NCI-H524 treated with DMSO at 0.1 percent for 48 hours (cell line): ENCODE measurements at places on chromosomes 16 and 17.

DNA sequence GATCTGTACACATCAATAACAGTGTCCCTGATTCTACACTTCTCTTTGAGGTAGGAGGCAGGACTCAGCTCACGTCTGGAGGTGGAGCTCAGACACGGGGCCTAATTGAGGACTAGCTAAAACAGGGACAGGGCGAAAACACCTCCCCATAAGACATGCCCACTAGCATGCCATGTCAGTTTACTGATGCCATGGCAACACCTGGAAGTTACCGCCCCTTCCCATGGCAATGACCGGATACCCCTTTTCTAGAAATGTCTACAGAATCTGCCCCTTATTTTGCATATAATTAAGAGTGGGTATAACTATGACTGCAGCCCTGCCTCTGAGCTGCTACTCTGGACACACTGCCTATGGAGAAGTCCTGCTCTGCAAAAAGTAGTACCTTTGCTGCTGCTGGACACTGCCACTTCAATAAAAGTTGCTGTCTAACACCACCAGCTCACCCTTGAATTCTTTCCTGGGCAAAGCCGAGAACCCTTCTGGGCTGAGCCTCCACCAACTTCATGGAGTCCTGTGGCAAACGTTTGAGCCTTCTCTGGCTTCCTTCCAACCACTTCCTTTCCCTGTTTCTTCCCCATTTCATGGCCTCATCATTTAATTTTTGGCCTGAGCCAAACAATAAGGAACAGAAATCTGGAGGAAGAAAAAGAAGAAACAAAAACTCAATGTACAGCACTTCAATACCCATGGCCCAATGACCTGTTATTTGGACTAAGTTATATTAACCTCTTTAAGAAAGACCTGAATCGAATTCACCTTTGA is 21.0 kb downstream of the PHB1 start:
- DNase-seq = no peak

- no peak for DNase-seq
Observed at GRCh38 chr16:70598937-70599503, 47.3 kb upstream of the IL34 start.

GRCh38 chr17:78300962-78301820 is 58.7 kb downstream of the SOCS3 start:
- no peak for DNase-seq

DNA sequence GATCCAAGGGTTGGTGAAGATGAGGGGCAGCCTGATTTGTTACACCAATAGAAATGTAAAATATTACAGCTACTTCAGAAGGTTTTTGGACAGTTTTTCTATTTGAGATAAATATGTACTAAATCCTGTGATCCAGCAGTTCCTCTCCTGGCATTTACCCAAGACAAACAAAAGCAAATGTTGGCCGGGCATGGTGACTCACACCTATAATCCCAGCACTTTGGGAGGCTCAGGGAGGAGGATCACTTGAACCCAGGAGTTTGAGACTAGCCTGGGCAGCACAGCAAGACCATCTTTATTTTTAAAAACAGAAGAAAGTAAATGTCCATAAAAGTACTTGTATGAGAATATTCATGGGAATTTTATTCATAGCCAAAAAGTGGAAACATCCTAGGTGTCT is 64.8 kb upstream of the MRC2 start:
- DNase-seq = no peak

DNA sequence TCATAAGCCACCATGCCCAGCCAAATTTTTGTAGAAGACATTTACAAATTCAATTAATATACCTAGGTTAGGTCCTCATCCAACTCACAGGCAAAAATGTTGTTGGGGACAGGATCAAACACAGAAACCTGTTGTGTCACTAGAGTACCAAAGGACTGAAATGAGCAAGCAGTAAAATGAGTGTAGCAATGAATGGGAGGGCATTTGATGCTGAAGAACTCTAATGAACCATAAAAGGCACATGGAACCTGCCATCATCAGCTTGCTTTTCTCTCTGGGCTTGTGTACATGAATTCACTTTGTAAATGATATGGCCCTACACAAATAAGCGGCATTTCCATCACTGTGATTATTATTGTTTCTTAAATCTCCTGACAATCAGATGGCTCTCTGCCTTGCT is 17.8 kb downstream of the USP31 start:
- DNase-seq = no peak

DNA sequence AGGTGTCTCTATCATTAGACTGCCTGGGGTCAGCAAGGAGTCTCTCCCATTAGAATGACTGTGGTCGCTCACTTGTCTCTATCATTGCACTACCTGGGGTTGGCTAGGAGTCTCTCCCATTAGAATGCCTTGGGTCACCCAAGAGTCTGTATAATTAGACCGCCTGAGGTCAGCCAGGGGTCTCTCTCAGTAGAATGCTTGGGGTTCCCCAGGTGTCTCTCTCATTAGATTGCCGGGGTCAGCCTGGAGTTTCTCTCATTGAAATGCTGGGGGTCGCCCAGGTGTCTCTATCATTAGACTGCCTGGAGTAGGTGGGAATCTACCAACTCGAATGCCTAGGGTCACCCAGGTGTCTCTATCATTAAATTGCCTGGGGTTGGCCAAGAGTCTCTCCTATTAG is 2231.6 kb downstream of the TP53TG3F start:
- DNase-seq = no peak

GRCh38 chr17:10226930-10227695 is 28.7 kb upstream of the GAS7 start:
- DNase-seq = no peak

GRCh38 chr17:50021681-50022370 is 26.8 kb upstream of the DLX3 start:
- DNase-seq = no peak

DNA sequence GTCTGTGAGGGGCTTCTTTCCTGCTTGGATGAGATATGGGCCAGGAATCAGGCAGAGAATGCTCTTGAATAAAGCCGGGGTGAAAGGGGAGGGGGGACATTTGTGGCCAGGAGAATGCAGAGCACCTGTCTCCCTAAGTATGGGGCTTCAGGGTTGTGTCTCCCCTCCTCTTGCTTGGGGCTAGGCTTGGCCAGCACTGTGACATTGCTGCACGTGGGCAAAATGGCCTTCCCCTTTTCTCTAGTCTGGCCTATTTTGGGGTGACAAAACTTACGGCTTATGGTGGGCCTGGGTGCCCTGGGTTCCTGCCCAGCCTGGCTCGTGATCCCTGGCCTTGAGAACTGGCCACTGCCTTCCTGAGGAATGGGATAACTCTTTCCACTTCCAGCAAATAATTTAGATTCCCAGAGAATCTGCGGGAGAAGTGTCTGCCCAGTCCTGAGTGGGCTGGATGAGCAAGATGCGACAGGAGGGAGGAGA is 5.6 kb downstream of the NFE2L1 start:
- no peak for DNase-seq

DNA sequence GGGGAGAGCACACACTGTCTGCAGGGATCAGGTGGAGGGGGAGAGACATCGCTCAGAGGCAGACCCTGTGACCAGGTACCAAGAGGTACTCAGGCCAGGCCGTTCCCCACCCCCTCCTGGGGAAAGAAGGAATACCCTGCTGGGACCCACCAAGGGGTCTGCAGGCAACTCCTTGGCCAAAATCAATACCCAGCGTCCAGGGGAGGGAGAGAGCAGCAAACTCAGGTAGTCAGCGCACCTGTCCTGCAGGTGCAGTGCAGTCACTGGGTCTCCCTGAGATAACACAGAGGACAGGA is 57.5 kb upstream of the DOC2B start:
- no peak for DNase-seq

GRCh38 chr16:88940862-88941817 is 35.9 kb downstream of the CBFA2T3 start:
- DNase-seq = no peak

- DNase-seq = no peak
Observed at GRCh38 chr17:574061-574460, 140.6 kb downstream of the VPS53 start.

GRCh38 chr17:40416671-40417070 is 1.0 kb downstream of the TOP2A start:
- DNase-seq = no peak

DNA sequence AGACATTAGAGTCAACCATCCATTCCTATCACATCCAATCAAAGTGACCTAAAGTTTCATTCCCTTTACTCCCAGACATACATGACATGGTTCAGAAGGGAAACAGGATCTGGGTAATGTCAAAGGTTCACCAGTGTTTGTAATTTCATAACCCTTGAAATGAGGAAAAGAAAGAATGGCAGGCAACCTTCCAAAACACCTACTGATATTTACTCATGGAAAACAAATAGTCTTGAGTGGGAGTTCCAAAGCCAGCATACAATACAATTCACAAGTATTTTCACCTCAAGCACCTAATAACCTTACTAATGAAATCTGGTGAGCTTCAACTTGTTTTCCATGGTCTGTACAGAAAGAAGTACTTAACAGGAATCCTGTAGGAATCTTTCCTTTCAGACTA is 72.5 kb upstream of the AXIN2 start:
- DNase-seq = no peak

DNA sequence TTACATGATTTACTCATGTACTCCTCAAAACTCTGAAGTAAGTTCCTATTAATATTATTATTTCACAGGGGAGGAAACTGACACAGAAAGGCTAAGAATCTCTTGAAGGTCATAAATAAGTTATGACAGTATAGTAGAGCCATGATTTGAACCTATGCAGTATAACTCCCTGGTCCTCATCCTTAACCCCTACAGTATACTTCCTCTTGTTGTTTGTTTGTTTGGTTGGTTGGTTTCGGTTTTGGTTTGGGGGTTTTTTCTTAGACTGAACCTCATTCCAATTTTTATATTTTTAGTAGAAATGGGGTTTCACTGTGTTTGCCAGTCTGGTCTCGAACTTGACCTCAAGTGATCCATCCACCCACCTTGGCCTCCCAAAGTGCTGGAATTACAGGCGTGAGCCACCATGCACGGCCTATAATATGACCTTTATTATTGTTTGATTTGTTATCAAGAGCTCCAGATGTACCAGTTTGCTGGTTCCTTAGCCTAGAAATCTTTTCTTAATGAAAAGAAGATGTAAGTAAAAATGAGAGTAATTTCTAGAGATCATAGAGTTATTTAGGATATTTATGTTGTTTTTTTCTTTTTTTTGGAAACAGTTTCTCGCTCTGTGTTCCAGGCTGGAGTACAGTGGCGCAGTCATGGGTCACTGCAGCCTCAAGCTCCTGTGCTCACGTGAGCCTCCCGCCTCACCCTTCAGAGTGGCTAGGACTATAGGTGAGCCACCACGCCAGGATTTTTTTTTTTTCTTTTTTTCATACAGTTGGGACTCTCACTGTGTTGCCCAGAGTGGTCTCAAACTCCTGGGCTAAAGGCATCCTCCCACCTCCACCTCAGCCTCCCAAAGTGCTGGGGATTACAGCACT is 4.8 kb downstream of the PRR11 start:
- no peak for DNase-seq

GRCh38 chr17:66576473-66576872 is 258.4 kb upstream of the CACNG5 start:
- no peak for DNase-seq

- DNase-seq = no peak
Observed at GRCh38 chr17:37274461-37274860, 101.3 kb upstream of the C17orf78 start.

GRCh38 chr16:75244844-75245758 is 6.3 kb downstream of the BCAR1 start:
- no peak for DNase-seq

DNA sequence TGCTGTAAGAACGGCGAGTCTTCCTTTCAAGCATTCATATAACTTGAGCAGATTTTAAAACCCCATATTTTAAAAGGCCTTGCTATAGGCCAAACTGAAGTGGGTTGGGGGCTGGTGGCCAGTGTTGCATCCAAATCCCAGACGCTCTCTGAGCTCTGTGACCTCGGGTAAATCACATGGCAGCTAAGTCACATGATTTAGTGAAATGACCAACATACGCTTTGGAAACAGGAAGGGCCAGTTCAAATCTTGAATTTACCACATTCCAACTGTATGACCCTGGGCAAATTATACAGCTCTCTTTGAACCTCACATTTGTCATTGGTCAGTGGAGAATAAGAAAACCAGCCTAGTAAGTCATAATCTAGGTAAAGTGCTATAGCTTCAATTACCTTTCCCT is 519.3 kb downstream of the HAPSTR1 start:
- no peak for DNase-seq

DNA sequence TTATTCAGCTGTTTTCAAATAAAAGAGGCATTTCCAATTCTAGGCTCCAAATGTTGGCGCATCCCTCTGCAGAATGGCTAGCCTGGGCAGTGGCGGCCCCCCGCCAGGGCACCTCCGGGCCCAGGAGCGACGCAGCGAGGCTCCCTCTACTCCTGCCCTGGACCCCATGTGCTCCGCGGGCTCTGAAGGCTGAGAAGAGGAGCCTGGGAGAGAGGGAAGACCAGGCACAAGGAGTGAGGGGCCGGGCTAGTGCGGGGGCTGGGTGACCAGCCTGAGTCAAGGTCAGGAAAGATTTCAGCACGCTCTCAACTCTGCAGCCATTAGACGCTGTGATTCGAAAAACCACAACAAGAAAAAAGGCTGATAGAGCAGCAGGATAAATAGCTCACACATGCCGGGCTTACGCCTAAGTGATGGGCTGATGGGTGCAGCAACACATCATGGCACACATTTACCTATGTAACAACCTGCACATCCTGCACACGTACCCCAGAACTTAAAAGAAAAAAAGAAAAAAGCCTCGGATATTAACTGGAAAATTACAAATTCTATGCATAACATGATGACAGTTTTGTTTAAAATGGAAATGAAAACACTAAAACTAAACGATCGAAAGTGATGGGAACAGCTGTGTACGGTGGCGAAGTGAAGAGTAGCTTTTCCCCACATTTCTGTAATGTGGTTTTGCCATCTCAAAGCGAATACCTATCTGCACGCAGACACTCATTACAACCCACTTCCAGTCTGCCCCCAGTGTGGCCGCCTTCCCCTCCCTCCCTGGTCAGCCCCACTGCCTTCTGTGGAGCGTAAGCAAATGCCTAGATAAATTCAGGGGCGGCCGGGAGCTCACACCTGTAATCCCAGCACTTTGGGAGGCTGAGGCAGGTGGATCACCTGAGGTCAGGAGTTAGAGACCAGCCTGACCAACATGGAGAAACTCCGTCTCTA is 44.4 kb downstream of the MAP1LC3B start:
- no peak for DNase-seq

DNA sequence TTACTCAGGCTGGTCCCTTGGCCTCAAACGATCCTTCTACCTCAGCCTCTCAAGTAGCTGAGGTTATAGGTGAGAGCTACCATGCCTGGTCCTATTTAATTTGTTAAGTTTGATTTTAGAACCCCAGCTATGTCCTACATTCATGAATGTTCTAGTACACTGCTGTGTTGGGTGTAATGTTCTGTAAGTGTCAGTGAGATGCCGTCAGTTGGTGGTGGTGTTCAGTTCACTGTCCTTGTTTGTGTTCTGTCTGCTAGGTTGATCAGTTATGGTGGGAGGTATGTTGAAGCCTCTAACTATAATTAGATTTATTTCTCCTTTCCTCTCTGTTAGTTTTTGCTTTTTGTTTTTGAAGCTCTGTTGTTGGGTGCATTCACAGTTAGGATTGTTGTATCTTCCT is 8.3 kb downstream of the IST1 start:
- no peak for DNase-seq

- no peak for DNase-seq
Observed at GRCh38 chr16:87223656-87224248, 93.4 kb downstream of the C16orf95 start.
